Mucosa of gallbladder (tissue), 1 donor: ENCODE measurements at places on chromosomes 16 and 17.

DNA sequence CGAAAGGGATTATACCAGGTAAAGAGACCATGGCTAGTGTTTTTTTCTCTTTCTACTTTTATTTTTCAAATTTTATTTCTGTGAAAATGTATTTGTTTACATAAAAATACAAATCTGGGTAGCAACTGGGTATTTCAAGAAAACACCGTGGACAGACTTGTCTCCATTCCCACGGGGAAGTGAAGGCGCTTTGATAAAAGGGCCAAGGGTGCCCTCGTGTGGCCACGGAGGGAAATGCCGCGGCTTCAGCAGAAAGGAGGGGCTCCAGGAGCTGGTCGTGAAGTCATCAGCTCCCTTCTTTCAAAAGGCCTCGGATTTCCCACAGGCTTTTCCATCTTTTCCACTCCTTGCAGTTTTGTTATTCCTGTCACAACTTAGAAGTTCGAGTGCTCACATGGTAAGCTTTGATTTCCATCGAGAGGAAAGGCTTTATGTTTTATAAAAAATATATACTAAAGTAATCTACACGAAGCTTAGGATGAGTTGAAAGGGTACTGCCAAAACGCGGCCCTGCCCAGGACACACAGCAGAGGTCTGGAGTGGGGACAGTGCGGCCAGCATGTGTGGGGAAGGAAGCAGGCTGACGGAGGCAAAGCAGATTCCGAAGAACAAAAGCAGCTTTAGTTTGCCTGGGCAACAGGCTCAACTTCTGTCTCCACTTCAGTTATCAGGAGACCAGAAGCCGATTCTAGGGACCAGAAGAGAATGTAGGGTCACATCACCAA, 15.3 kb upstream of the MNT start:
- peak; percentile 91 for DNase-seq

DNA sequence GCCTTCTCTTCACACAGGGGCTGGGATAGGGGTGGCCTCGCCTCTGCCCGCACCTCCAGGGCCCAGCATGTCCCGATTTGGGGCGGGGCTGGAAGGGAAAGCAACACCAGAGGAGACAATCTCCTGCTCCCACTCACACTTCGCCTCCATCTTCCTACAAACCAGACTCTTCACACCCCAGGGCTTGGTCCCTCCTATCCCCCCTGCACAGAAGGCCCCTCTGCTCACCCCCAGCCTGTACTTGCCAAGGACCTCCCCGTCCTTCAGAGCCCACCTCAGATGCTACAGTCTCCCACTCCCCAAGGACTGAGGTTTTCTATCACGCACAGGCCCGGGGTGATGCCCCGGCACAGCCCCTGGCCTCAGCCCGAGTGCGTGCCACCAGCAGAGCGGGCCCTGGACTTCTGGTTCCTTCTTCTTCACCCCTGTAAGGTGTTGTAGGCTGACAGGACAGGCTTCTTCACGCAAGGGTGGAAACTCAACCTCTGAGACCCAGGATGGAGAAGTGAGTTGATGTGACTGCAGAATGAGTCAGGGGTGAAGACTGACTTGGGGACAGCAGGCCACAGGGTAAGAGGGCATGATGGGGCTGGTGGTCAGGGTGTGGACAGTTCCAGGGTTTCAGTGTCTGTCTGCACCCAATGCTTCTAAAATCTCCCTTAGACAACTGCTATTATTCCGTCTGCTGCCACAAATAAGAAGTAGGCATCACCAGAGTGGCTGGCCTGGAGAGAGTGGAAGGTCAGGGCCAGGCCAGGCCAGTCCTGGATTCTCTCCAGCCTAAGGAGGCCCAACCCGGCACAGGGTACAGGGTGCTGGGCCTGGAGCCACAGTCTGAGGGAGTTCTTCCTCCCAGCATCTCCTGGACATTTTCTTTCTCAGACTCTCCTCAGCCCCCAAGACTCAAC, 2.5 kb downstream of the ITGAE start:
- no peak for DNase-seq

DNA sequence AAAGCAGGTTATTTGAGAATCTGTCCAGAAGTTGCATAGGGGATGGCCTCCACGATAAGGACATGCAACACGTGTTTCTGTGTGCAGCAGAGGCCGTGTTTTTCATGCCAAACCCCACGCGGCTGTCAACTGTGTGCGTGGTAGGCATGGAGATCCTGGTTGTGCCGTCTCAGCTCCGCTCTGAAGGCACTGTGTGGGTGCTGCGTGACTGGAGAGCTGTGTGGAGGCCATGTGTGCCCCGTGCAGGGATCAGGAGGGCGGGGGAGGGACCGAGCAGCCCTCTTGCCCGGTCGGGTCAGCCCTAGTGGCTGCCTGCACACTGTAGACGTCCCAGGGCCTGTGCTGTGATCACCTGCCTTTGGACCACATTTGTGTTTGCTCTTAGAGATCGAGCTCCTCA, 74.5 kb downstream of the SEC14L1 start:
- DNase-seq: no peak

DNA sequence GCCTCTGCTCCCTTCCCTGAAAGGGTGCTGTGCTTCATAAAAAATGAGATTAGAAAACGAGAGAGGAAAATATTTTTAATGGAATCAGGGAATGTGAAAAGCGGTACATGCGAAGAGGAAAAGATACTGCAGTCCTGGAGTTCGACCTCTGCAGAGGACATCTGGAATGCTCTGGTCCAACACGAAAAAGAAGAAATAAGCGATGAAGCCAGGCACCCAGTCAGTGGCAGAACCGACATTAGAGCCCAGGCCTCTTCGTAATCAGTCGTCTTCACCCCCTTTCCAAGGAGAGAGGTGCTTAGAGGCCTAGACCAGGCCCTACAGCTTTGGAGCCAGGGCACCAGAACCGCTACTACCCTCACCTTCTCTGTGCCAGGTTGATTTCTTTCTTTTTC, 459 bp upstream of the MARCHF10 start:
- no peak for DNase-seq

- DNase-seq: no peak
These were observed 408.6 kb downstream of the MAF start for GRCh38 chr16:79191933-79192332.

DNA sequence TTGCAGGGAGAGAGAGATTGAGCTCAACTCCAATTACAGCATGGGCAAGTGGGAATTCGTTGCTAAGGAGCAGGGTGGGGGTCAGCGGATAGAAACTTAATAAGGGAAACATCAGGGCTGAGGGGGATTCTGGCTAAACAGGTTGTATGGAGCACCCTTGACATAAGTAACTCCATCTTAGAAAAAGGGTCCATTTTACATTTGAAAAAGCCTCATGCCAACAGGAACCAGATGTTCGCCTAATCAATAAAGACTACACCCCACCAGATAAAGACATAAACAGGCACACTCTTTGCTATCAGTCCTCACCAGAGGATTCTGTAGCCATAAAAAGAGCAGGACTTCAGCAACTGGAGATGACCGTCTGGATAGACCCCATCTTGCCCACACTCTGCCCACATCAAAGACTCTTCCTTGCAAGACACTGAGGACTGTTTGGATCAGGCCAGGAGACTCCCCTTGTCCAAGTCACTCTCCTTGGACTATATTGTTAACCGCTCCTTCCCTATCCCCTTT, 1.6 kb upstream of the LRRC75A start:
- DNase-seq: no peak

DNA sequence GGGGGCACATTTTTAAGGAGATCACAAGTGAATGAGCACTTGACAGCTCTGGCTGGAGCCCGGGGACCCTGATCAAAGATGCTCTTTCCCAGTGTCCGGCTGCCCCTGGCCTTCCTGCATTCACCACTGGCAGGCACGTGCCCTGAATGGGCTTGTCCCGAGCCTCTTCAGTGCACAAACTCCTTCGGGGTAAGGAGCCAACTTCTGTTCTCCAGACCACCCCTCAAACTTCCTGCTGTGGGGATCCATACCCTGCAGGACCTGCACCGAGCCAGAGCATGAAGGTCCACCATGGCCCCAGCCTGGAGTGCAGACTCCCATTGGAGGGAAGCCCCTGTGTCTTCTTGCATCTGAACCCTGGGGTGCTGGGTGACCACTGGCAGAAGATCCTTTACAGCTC, 9.8 kb upstream of the SLC12A3 start:
- DNase-seq: no peak

DNA sequence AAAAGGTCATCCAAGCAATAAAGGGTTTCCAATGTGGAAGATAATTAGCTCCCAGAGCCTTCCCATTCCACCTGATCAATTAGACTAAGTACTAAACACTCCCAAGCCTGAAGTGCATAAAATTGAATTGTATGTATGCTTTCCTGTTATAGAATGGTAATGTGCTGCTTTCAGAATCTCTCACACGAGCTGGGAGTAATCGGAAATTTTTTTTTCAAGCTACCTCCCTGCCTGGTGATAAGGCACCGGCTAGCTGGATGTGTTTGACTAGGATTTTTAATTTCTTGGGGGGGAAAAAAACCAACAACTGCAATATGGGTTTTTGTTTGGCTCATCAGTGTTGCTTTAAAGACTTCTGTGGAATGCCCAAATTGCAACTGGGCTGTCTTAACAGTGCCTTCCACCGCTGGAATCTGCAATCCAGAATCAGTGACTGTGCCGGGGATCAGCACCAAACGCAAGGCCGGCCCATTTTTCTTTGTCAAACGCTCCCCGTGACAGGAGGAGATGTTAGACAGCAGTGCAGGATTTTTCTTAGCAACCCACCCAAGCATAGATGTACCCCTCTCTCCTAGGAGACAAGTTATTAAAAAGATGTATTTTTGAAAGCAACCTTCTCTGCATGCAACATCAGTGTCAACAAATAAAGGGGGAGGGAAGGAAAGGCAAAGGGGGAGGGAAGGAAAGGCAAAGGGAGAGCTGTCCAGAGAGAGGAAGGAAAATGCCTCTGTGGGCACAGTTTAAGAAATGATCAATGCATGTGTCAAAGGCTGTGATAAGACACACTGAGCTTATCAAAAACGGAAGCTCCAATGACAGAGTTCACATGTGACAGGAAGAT, 387.2 kb downstream of the NPIPA8 start:
- no peak for DNase-seq

DNA sequence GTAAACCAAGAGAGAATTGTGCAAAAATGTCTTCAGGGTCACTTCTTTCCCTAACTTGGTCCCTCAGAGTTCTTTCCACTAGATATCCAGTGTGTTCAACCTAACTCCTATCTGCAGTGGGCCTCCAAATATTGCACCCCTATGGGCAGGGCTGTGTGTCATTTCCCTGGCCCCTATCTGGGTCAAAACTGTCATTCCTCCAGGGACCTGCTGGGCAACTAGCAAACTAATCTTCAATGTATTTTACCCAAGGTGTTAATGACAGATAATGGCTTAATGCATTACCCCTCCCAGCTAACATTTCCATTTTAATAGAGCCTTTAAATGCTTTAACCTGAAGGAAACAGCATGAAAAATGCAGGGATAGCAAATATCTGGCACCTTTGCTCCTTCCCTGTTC, 25.8 kb upstream of the SKAP1 start:
- no peak for DNase-seq

GRCh38 chr17:10155371-10156076, 42.9 kb downstream of the GAS7 start:
- no peak for DNase-seq

- no peak for DNase-seq
These were observed 43.1 kb downstream of the HSD17B2 start for GRCh38 chr16:82078125-82078524.

- DNase-seq: no peak
These were observed 631 bp downstream of the UTP6 start for GRCh38 chr17:31900877-31901276.

DNA sequence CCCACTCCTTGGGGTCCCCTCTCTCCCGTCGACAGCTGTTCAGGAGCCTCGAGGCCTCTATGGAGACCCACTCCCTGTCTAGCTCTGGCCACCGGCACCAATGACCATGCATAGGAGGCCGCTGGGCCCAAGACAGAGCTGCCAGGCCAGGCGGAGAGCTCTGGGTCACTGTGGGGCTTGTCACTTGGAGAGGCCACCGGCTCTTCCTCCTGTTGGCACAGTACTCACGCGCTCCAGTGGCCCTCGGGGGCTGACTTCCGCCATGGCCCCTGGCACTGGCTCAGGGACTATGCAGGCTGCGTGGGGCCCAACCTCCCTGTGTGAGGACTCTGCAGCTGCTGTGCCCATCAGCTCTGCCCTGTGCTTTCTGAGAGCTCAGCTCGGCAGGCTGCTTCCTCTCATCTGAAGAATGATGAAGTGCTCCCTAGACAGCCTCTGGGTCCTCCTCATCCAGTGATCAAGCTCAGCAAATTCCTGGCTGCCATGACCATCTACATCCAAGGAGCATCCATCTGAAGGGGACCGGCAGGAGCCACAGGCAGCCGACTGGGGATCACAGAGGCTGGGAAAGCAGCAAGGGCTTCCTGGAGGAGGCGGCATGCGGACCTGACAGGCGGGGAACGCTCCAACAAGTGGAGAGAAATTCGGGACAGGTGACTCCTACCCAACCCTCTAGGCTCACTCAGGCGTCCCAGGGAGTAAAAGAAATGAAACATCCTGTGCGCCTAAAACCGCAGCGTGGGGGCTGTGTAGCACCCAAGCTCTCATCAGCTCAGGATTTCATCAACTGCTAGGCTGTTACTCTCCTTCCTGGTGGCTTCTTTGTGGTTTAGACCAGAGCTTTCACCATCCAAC, 16.8 kb downstream of the GALNS start:
- no peak for DNase-seq

- no peak for DNase-seq
These were observed 28.4 kb upstream of the ZFPM1 start for GRCh38 chr16:88424587-88425235.

DNA sequence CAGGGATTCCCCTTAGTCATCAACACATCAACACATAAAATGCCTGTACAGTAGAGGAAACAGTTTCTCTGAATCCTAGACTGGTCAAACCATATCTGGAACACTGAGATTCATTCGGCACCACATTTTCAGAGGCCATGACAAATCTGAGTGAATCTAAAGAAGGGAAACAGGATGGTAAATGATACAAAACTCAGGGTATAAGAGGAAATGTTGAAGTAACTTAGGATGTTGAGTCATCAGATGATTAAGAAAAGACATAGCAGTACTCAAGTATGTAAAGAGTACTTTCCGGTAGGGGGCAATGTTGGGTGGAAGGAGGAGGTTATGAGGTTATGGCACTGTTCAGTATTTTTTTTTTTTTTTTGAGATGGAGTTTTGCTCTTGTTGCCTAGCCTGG, 358.5 kb upstream of the PMFBP1 start:
- DNase-seq: no peak

DNA sequence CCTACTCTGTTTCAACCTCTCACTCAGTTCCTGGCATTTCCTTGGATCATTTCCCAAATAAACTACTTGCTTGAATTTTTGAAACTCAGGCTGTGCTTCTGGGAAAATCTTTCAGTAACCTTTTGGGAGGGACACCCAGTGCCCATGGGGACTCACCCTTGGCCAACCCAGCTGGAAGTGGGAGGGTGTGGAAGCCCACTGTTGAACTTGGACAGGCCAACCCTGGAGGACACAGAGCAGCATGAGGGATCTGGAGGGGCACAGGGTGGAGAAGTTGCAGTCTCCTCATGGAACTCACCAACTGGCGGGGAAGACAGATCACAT, 11.2 kb downstream of the RTN4RL1 start:
- no peak for DNase-seq

- no peak for DNase-seq
These were observed 344.8 kb upstream of the CCL2 start for GRCh38 chr17:33910200-33910857.
